ENCODE measurements at places on chromosomes 1 and 21.

DNA sequence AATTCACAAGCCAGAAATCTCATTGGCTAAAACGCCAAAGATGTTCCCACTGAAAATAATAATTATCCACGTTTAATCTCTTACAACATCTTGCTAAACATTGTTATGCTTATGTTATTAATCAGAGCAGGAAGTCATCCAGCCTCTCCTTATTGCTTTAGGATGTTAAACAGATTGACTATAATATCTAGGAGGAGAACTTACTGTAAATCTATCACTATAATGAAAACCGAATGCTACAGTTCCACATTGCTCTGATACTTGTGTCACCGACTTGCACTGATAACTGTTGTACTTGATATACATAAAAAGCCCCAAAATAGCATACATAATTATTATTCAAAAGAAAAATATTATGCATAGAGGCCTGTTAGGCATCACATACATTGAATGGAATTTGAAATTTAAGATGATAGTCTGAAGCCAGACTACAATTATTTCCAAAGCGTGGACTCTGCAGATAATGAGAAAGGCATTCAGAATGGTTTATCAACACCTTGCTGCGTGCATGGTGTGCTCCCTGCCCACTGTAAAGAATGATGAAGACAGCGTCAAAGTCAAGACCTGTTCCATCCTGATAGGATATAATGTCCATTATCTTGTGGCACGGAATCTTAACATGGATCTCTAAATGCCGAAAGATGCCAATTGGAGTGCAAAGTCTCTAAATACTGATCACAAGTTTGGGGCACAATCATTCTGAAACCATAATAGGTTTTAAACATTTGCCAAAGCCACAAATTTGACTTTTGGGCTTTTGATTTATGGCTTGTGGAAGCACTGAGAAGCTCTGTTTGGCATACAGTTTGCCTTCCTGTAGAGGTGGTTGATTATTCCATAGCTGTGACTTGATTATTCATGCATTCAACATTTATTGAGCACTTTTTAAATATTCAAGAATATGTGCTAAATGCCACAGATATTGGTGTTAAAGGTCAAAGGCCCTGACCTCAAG lies 71.3 kb downstream of the CRB1 start:
- DNase-seq = no peak

- no peak for DNase-seq
These were observed 305.2 kb upstream of the FMN2 start for GRCh38 chr1:239786464-239786863.

- no peak for DNase-seq
These were observed 22.4 kb upstream of the WLS start for GRCh38 chr1:68254667-68255226.

DNA sequence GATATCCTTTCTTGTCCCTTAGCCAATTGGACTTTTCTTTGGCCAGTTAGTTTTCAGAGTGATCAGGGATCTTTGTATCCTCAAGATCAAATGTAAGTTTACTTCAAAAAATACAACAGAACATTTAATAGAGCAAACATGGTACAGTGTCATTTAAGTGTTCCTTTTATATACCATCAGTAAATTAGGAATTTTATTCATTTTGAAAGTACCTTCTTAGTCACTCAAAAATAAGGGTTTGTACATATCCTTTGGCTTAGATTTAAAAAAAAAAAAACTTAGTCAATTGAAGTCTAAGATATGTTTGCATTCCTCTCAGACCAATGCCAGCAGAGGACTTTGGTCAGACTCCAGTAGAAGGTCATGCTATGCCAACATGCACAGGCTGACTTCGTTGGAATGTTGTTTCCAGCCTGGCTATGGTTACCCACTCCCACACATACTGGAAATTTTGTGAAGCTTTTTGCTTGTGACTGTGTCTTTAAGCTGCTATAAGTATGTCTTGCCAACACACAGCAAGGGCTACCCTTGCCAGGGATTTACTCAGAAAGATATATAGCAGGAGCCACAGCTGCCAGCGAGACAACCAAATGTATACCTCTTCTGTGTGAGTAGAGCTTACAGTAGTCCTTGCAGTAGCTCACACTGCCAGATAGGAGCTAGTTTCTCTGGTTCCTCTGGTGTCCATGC lies 81.5 kb upstream of the LRIF1 start:
- peak; percentile 7 for DNase-seq

- no peak for DNase-seq
These were observed 3.7 kb downstream of the MATN1 start for GRCh38 chr1:30719406-30720270.

DNA sequence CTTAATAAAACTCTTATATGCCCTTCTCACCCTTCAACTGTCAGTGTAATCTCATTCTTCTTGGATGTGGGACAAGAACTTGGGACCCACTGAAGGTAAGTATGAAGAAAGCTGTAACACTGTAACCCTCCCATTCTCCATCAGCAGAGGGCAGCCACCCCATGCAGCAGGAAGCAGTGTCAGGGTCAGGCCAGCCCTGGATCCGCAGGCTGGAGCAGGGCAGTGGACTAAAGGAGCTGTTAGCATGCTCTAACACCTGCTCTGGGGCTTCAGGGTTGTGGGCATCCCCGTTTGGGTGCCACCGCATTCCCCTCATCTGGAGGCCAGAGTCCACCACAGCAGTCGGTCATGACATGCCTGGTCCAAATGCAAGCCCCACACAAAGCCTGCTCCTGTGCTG lies 156.5 kb downstream of the HIVEP3 start:
- no peak for DNase-seq

GRCh38 chr1:109120356-109120755 lies 6.4 kb downstream of the ELAPOR1 start:
- DNase-seq = no peak

Data from AG09319 (cell line).